ENCODE measurements at places on chromosomes 2 and 18.

- no peak for DNase-seq
These were observed 34.6 kb downstream of the GREB1 start for GRCh38 chr2:11568436-11568835.

DNA sequence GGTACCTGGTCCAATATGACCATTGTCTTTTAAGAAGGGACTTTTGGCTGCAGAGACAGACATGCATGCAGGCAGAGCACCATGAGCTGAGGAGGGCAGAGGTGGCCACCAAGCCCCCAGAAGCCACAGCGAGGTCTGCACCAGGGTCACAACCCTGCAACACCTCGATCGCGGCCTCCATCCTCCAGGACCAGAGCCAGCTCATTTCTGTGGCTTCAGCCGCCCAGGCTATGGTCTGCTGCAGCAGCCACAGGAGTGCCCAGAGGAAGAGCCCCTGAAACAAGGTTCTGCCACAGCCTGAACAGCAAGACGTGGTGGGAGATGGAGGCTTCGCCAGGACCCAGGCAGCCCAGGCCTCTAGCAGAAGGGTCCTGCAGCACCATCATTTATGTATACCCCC, 53.9 kb downstream of the ANKMY1 start:
- DNase-seq: no peak

- no peak for DNase-seq
These were observed 61.8 kb downstream of the CXCR4 start for GRCh38 chr2:136055929-136056688.

- no peak for DNase-seq
These were observed 212.0 kb downstream of the TNS1 start for GRCh38 chr2:217790681-217791392.

GRCh38 chr18:80172056-80172455, 63.0 kb downstream of the ADNP2 start:
- DNase-seq: no peak

DNA sequence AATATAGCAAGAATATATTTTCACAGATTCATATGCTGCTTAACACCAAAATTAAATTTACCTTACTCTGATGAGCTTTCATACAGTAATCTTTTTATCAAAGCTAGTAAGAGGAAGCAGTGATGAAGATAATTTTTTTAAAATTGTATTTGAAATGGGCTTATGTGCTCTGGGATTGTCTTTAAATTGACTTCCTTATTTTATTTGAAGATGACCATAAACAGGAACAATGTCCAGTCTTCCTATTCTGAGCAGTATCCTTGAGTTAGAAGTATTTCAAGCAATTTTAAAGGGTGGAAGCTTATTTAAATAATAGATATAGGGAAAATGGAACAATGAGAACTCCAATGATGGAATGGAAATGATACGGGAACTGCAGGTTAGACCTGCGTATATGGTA, 211.6 kb downstream of the MCFD2 start:
- DNase-seq: no peak

DNA sequence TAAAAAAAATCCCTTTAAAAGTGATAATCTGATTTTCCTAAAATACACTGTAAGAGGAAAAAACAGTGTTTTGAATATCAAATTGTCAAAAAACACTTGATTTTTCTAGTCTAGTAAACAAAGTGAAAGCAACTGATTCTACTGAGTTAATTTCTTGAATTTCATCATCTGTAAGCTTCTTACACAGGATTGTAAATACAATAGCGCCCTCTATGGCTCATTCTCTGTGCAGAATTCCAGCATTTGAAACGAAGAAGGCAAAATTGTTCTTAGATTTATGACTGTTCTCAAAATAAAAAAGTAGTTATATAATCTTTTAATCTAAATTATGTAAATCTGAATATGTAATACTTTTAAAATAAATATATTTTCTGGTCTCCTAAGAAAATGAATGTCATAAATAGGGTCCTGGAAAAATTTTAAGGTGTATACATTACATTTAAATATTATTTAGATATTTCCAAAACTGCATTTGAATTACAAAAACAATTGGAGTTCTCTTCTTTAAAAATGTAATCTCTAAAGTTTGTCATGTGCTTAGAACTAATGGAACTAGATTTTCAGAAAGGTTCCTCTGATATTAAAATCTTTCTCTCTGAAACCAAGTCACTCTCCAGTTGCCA, 176.9 kb upstream of the MC4R start:
- no peak for DNase-seq

GRCh38 chr2:225515033-225515432, 115.5 kb downstream of the NYAP2 start:
- no peak for DNase-seq

- DNase-seq: no peak
These were observed 448.7 kb upstream of the NETO1 start for GRCh38 chr18:73316513-73316912.

DNA sequence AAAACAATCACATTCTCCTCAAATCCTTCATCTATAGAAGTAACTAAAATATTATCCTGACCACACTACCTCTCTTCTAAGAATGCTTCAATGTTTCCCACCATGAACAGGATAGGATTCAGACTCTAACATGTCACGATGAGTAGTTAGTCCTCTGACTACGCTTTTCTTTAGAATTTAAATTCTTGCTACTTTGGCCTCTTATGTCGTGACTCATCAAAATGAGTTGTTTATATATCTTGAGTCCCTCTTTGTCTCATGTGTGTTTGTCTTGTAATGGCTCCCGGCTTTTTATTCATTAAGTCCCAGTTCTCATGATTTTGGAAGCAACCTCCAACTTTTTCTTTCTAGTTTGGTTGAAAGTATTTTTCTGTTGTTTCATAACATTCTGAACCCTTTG, 1289.2 kb downstream of the DSC3 start:
- no peak for DNase-seq

GRCh38 chr18:58803978-58804377, 60.7 kb upstream of the ZNF532 start:
- no peak for DNase-seq

GRCh38 chr2:153808679-153809078, 63.0 kb upstream of the GALNT13 start:
- DNase-seq: no peak

GRCh38 chr2:18927525-18928232, 338.3 kb upstream of the NT5C1B start:
- no peak for DNase-seq

DNA sequence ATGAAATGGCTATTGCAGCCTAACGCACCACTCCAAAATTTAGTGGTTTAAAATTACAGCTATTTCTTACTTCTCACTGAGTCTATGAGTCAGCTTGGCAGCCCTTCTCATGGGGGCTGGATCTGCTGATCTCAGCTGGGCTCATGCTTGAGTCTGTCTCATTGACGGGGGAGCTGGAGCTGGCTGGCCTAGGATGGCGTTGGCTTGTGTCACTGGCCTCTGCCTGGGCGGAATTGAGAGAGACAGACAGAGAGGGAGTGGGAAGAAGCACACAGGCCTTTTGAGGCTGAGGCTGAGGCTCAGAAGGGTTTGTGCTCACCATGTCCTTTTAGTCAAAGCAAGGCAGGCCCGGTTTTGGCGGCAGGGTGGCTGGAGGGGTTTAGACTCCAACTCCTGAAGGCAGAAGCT, 412.1 kb upstream of the MYT1L start:
- DNase-seq: no peak

GRCh38 chr2:106120432-106120831, 73.7 kb downstream of the UXS1 start:
- no peak for DNase-seq

Measured in activated CD8-positive, alpha-beta memory T cell treated with anti-CD3 and anti-CD28 coated beads for 4 hours (primary cell).